ENCODE measurements at places on chromosomes 2 and 18.

GRCh38 chr18:22639561-22639960 lies 221.8 kb upstream of the CTAGE1 start:
- no peak for DNase-seq

- no peak for DNase-seq
Measured at GRCh38 chr2:235727891-235728799, 234.3 kb downstream of the AGAP1 start.

GRCh38 chr18:985212-985661 lies 80.6 kb downstream of the ADCYAP1 start:
- no peak for DNase-seq

DNA sequence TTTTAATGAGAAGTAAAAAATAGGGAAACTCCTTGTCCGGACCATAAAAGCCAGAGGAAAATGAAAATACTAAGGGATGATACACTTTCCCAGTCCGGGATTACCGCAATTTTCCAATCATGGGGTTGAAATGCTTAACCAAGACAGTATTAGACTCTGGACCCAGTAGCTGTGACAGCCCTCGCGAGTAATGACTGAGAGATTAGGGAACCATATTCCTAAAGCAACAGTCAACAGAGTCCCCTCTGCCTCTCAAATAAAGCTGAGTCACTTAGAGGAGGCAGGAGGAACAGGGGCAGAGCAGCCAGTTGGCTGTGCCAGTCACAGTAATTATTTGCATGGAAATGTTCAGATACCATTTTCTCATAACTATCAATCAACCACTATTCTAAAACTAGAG lies 34.8 kb downstream of the GPATCH11 start:
- no peak for DNase-seq

- no peak for DNase-seq
Measured at GRCh38 chr2:218998414-218999002, 5.3 kb upstream of the CRYBA2 start.

- no peak for DNase-seq
Measured at GRCh38 chr2:235725841-235726240, 232.0 kb downstream of the AGAP1 start.

GRCh38 chr2:174939046-174939445 lies 66.1 kb downstream of the CHN1 start:
- DNase-seq, result no peak

DNA sequence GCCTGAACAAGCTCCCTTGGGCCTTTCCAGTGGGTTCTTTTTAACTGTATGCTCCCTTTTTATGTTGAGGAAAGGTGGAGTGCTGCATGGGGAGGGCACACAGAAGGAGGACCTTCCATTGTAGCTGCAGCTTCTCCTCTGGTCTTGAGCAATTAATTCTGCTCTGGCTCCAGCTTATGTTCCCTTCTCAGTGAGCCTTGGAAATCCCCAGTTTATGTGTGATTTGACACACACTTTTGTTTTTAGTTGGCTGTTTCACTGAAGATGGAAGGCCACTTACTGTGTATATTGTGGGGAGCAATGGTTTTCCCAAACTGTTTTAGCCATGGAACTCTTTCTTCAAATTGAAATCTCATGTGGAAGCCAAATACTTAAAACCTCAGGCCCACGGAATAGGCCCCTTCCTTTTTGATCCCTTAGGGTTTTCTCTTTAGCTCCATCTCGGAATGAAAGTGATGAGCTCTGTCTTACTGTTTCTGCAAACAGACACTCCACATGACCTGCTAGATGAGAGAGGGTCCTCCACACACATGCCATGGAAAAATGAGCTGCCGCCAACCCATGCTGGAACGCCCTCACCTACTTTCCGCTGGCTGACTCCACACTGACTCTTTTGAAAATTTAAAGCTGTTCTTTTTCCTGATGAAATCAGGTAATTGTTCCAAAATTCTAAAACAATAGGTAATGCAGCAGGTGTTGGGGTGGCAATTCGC lies 280.9 kb upstream of the SIX2 start:
- no peak for DNase-seq

DNA sequence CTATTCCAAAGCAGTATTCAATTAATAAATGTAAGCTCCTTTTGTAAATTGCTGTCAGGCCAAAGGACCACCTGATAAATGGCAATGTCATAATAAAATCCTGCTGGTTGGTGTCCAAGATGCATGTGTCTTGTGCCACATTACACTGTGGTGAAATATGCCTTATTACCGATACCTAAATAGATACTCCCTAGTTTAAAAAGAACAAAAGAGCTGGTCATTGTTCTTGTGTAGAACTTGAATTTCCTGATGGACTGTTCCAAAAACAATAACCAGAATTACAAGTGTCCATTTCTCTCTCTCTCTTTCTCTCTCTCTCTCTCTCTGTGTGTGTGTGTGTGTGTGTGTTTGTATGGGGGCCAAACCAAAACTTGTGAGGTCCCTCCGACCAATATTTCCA lies 13.8 kb upstream of the LPIN1 start:
- DNase-seq, result no peak

GRCh38 chr2:31606509-31606908 lies 25.8 kb upstream of the SRD5A2 start:
- DNase-seq, result no peak

DNA sequence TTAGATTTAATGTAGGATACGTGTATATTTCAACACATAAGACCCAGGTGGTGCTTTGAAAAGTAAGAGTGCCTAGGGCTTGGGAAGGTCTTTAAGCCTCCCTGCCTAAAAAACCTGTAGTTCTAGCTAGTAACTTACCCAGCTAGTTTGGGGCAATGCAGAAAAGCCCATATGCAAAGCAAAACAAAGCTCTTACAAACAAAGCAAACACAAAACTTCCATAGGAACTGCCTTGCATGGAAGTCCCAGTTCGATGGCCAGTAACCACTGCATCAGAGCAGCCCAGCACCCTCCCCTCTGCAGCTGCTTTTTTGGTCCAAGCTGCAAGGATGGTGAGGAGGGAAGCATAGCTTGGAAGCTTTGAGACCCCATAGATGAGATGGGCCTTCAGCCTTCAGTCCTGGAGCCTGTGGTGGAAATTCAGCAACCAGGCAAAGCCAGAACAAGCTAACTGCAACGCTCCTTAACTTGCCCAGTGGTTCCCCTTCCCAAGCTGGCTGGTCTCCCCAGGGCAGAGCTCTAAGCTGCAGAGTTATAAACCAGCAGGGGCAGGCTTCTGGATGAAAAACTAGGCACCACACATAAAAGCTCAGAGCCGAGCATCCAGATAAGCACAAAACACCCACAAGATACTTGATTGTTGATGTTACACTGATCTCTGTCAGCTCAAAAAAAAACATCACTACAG lies 16.2 kb downstream of the C2orf76 start:
- DNase-seq, result no peak

- DNase-seq, result no peak
Measured at GRCh38 chr18:23169673-23170044, 34.4 kb downstream of the CABLES1 start.

GRCh38 chr2:219204425-219205164 lies 2.0 kb upstream of the ZFAND2B start:
- DNase-seq, result no peak

GRCh38 chr2:217168496-217168895 lies 308.6 kb upstream of the TNP1 start:
- DNase-seq, result no peak

- no peak for DNase-seq
Measured at GRCh38 chr2:181764095-181764963, 84.0 kb upstream of the NEUROD1 start.

DNA sequence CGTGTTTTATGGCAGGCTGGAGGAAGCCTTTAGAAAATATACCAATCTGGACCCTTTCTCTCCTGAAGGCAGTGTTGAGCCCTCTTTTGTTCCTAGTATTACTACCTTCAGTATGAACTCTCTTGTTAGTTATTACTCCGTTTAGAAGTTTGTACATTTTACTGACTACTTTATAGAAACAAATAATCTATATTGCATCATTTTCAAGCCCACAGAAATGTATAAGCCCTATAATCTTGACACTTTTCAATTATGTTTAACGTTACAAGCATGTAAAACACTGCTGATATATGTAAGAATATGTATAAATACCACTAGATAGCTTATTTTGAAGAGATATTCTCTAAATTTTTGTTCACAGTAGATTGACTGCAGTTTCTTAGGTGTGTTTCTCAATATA lies 64.0 kb downstream of the SLC25A12 start:
- DNase-seq, result no peak

Data from activated CD4-positive, CD25-positive, alpha-beta regulatory T cell treated with anti-CD3 and anti-CD28 coated beads, Interleukin-2, amount 50 U/mL, for 72 hours (primary cell).